NCI-H345 (cell line): ENCODE measurements at places on chromosomes 6 and 20.

GRCh38 chr6:116254297-116255056, 602 bp upstream of the TSPYL4 start:
- DNase-seq = no peak

- DNase-seq = peak; percentile 59
Observed at GRCh38 chr6:112253841-112254816, at the start of gene LAMA4. LAMA4 (minus strand) TSS chr6:112254567; CDS start chr6:112254150, 417 bp downstream.

- DNase-seq = no peak
Observed at GRCh38 chr6:57068061-57068460, 21.6 kb downstream of the KIAA1586 start.

DNA sequence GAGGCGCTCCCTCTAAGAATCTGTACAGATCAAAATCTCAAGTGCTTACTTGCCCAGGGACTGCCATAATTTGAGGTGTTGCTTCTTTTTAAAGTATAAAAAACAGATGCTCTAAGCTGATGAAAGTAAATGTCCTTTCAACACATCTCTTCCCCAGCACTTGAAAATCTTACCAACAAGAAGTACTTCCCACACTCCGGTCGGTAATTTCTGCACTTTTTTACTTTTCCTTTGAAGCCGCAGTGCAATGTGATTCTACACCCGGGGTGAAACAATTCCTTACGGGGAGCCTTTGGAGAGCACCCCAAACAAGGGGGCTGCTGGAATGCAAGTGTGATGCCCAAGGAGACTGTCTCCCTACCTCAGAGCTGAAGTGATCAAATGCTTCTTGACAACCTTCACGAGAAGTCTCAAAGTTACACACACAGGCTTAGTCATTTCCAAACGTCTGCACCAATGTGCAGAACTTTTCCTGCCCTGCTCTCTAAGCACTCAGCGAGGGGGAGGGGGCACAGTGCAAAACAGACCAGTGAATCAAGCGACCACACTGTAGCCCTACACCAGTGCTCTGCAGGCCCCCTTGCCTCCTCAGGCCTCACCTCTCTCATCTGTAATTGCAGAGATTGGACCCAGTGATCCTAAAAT, 56.7 kb downstream of the ATXN1 start:
- no peak for DNase-seq

DNA sequence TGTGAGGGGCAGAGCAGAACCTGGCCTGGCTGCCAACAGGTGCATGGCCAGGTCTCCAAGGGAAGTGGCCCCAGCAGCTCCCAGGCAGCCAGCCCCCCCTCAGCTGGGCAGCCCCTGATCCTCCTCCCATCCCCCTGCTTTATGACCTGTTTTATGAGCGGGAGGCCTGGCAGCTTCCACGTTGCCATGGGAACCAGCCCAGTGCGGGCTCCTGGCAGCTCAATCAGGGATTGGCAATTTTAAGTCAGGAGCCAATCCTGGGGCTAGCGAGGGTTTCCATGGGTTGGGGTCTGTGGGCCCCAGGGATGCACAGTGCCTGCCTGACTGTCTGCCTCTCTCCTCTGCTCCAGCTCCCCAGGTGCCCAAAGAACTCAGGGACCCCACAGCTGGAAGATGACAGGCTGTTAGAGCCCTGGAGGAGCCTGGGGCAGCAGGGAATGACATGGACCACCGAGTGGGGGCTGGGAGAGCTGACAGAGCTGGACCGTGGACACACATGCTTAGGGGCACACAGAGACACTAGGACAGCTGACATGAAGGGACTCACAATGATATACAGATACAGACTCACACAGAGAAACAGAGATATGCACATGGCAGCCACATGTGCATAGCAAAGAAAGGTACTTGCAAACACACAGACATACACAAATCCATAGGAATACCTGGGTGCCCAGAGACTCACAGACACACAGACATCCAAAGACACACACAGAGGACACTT, 56.5 kb upstream of the SIRPA start:
- DNase-seq = no peak

- no peak for DNase-seq
Observed at GRCh38 chr6:166236596-166236995, 68.9 kb upstream of the TBXT start.

DNA sequence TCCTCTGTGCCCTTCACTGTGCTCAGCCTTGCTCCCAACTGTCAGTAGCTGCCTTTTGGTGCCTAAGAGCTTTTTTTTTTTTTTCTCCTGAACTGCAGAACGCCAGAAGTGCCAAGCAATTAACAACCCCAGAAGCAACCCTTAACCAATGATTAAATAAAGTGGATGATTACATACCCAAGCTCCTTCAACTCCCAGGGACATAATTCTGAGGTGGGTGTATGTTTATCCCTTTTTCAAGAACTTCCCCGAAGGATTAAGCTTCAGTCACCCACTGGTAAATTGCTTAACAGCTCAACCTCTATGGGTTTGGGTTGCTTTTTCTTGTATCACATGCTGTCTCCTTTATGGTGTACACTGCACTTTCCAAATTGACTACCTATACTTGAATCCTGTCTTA, 41.1 kb downstream of the KLHL31 start:
- no peak for DNase-seq

DNA sequence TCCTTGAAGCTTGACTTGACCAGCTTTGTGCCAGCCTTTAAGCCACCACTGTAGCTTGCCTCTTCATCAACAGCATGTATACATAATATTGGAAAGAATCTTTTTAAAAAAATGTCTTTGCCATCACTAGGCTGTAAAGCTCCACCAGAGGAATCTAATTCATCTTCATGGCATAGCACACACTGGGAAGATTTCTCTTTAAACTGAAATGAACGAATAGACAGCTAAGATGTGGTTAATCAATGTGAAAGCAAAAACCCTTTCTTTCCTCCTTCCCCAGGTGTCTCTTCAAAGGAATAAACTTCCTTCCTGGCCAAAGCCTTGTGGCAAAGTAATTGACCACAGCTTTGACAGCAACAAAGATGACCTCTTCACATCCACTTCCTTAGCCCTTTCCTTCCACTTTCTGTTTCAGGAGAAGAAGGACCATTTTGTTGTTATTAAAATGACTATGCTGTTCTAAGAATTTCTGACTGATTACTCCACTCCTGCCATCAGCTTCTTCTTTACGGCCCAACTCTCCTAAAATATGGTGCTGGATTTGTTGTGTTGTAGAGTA, 428.7 kb upstream of the SOX4 start:
- DNase-seq = no peak

- no peak for DNase-seq
Observed at GRCh38 chr6:107495196-107495643, 5.3 kb downstream of the SOBP start.

GRCh38 chr20:62365814-62366369, 1.2 kb downstream of the LAMA5 start:
- peak; percentile 58 for DNase-seq

GRCh38 chr6:102223942-102224341, 830.4 kb downstream of the GRIK2 start:
- no peak for DNase-seq

DNA sequence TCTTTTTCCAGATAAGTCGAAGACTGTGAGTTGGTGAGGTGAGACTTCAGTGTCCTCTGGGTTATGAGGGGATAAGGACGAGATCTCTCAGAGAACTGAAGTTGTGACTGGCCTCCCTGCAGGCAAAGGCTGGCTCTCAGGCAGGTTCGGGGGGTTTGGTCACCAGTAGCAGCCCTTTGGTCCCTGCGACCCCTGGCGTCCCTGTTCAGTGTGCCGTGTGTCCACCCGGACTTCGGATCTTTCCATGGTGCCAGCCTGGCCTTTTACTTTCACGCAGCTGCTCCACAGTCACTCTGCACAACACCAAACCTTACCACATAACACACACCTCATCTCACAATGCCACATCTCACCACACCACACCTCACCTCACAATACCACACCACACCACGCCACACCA, 131.9 kb downstream of the ERMARD start:
- DNase-seq = no peak

- no peak for DNase-seq
Observed at GRCh38 chr6:80328652-80329051, 222.2 kb downstream of the BCKDHB start.

DNA sequence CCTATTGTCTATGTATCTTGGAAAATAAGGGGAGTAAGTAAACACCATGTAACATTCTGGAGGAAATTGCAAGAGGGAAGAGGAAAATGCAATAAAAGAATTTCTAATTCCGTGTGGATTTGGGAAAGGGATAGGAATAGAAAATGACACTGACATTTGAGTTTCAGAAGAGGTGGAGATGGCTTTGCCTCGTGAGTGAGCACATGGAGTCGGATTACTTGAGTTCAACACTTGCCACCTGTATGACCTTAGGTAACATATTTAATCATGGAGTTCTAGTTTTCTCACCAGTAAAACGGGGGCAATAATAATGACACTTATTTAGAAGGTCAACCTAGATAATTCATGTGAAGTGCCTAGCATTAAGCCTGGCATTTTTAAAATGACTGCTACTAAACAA, 10.8 kb upstream of the PBOV1 start:
- no peak for DNase-seq

- DNase-seq = no peak
Observed at GRCh38 chr20:49914310-49915117, 815 bp downstream of the SPATA2 start.

- peak; percentile 32 for DNase-seq
Observed at GRCh38 chr6:155154158-155154830, 109.5 kb upstream of the CLDN20 start.

DNA sequence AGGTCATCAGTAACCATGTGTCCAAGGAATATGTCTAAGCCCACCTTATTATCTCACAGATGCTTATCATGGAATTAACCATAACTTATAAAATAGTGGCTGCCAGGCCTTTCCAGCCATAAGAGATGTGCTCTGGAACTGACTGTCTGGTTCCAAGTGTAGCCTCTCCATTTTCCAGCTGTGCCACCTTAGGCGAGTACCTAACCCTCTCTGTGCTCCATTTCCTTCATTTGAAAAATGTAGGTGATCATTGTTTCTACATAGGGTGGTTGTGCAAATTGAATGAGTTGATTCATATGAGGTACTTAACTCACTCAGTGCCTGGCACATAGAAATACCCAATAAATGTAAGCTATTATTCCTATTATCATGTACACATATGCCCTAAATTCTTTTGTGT, 102.5 kb upstream of the IYD start:
- no peak for DNase-seq

DNA sequence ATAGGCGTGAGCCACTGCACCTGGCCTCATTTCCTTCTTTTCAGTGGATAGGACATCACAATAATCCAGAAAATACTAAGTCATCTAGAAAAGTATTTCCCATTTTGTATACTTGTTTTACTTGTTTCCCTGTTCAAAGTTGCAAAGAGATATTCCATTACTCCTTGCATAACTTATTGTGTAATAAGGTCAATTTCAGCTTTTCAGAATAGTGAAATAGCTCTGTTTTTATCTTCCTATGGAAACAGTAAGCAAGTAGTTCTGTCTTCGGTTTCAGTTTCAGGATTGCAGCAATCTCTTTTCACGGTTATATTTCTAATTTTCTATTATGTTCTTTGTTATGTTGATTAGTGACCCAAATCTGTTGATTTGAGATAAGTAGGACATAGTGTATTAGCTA, 6.0 kb downstream of the STX11 start:
- no peak for DNase-seq

- no peak for DNase-seq
Observed at GRCh38 chr6:161422710-161423680, 149.1 kb upstream of the AGPAT4 start.

GRCh38 chr20:17505636-17506517, 25.3 kb downstream of the BFSP1 start:
- DNase-seq = no peak

DNA sequence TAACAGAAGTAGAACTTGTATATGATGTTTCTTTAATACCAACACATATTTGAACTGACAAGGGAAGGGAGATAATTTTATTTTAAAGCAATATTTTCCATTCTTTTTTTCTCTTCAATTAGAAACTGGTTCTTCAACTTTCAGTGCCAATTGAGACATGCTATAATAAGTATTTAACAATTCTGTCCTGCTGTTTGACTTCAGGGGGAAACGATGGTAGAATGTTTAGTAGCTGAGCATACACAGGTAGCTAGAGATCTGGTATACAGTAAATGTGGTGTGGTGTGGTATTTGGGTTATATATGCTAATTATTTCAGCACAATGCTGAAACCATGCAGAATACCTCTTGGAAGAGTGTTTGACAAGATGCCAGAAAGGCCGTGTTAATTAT, 156.9 kb downstream of the ARID1B start:
- DNase-seq = peak; percentile 81

- DNase-seq = no peak
Observed at GRCh38 chr20:62831854-62832211, 15.0 kb downstream of the COL9A3 start.

GRCh38 chr20:5065166-5065878, 54.4 kb downstream of the PCNA start:
- DNase-seq = no peak

DNA sequence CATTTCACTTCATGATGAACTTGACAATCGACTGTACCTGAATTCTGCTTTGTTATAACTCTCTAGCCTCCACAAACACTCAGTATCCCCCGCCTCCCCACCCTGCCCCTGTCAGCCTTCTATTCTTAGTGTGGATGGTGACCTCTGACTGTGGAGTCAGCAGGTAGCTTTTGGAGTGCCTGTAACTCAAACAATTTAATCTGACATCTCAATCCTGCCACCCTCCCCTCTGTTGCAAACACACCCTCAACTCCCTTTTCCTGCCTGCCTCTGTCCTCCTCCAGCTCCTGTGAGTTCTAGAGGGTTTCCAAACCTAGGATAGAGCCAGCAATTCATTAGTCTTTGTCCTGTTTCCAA, 20.3 kb downstream of the DAAM2 start:
- DNase-seq = no peak

- no peak for DNase-seq
Observed at GRCh38 chr20:57619051-57619831, 985 bp downstream of the ZBP1 start.

DNA sequence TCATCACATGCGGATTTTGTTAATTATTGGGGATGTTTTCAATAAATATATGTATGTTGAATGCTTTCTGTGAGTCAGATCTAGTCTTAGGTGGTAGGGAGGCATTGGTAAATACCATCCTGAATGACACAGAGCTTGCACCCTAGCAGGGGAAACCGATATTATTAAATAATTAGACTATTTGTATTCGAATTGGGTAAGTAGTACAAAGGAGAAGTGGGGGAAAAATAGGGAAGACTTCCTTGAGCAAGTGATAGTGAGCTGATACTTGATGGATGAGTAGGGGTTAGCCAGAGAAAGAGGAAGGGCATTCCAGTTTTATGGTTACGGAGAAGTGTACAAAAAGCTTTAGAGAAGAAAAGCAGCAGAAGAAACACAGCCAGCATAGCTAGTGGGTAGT, 1.5 kb downstream of the RIOK1 start:
- no peak for DNase-seq

DNA sequence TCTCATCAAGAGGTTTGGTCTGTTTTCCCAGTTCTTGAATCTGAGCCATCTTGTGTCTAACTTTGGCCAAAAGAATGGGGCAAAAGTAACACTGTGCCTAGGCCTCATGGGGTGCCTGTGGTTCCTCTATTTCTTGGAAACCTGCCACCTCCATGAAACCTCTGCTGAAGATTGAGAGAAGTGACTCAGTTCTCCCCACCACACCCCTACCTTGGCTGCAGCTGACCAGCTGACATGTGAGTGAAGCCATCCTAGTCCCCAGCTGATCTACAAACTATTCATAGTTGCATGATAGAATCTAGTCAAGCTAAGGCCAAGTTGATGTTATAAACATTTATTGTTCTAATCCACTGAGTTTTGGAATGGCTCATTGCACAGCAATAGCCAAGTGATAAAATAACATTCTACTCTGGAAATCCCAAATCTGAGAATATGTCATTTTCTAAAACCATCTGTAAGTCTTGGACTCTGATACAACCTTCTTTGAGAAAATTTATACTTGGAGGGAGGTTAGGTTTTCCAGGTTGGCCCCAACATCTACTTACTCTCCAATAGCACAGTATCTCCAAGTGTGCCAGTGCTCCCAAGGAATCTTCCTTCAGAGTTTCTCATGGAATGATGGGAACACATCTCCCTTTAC, 107.0 kb upstream of the SMLR1 start:
- DNase-seq = no peak
